ENCODE measurements at places on chromosomes 5 and 9. TPM values are rescaled to one million over a fixed set of nuclear protein-coding genes. Genes with fewer than 3 reads are reported as not detected.

The SEMA5A gene
- polyA plus RNA-seq = not detected

The PKD2L2 gene
- polyA plus RNA-seq = 0.41 TPM

The IRGM gene
- 4.0 TPM for polyA plus RNA-seq

The TRPM6 gene
- not detected for polyA plus RNA-seq

The PCDHA1 gene
- not detected for polyA plus RNA-seq

The ADGRD2 gene
- not detected for polyA plus RNA-seq

The TESK1 gene
- 15.9 TPM for polyA plus RNA-seq

The SV2C gene
- polyA plus RNA-seq = not detected

The OR1J2 gene
- not detected for polyA plus RNA-seq

The RNF145 gene
- 12.9 TPM for polyA plus RNA-seq

The POLE3 gene
- 115 TPM for polyA plus RNA-seq

The HAPLN1 gene
- polyA plus RNA-seq = not detected

The LRRC26 gene
- not detected for polyA plus RNA-seq

The CDX1 gene
- polyA plus RNA-seq = not detected

The GEMIN5 gene
- polyA plus RNA-seq = 10.8 TPM

The DTWD2 gene
- polyA plus RNA-seq = 4.2 TPM

The SLC6A19 gene
- polyA plus RNA-seq = not detected

The CCDC171 gene
- polyA plus RNA-seq = 0.62 TPM

The TRIM41 gene
- polyA plus RNA-seq = 2.2 TPM

The GPRIN1 gene
- polyA plus RNA-seq = 0.43 TPM

The SEMA6A gene
- polyA plus RNA-seq = 0.49 TPM

The ERP44 gene
- 40.6 TPM for polyA plus RNA-seq

The PCDHB13 gene
- polyA plus RNA-seq = not detected

The PCDHA11 gene
- not detected for polyA plus RNA-seq

The GDF9 gene
- not detected for polyA plus RNA-seq

The PPP3R2 gene
- not detected for polyA plus RNA-seq

The PRDM9 gene
- not detected for polyA plus RNA-seq

The RNF180 gene
- polyA plus RNA-seq = not detected

The NRG2 gene
- polyA plus RNA-seq = not detected

The SAXO1 gene
- not detected for polyA plus RNA-seq

The ESM1 gene
- 1.7 TPM for polyA plus RNA-seq

The LCNL1 gene
- 0.16 TPM for polyA plus RNA-seq

The DDX4 gene
- not detected for polyA plus RNA-seq

Measured in CD8-positive, alpha-beta memory T cell (primary cell).